EH (cell line): ENCODE measurements at places on chromosomes 16 and 17.

- DNase-seq, result no peak
Observed at GRCh38 chr16:68276223-68276622, 11.9 kb downstream of the SLC7A6 start.

GRCh38 chr17:17725011-17725751 lies 43.9 kb downstream of the RAI1 start:
- DNase-seq, result no peak

DNA sequence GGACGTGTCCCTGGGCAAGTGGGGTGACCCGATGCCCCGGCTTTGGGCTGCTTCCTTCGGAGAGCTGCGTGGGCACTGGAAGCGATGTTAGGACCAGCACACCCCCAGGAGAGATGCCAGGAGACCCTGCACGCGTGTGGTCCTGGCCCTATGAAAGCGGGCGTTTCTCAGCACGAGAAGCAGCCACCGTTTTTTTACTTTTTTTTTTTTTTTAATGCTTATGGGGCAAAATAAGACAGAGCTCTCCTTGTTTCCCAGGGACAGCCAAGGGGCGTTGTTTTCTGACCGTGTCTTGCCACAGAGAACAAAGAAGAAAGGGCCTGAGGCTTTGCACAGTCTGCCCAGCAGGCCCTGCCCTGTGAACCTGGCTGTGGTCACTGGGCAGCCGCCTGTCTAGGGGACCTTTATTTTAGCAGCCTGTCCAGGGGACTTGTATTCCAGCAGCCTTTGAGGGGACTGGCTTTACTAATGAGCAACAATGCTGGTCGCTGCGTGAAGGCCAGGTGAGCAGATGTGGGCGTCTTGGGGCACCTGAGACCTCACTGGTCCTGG lies 996 bp downstream of the SLC25A10 start:
- peak; percentile 14 for DNase-seq

DNA sequence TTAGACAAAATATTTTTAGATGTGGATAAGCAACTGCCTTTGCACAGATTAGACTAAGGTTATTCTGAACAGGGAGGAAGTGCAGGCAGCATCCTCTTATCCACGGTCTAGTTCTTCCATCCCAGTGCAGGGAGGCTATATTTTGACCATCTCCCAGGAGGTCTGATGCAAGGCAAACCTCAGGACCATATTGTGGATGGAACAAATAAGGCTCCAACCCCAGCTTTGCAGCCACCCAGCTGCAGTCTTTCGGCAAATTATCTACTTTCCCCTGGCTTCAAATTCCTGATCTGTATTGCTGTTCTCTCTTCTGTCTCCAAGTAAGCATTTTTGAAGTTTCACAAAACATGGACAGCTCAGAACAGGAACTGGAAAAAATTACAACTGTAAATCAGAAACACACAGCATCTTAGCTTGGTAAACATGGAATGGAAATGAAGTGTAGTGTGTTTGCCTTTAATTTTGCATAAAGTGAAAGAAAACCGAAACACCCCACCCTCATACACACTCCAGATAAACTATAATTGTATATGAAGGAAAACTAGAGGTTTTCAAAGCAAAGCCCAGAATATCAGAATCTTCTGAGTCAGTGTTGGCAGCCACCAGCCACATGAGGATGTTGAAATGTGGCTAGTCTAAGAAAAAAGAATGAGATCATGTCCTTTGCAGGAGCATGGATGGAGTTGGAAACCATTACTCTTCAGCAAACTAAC lies 33.5 kb upstream of the MON1B start:
- no peak for DNase-seq

DNA sequence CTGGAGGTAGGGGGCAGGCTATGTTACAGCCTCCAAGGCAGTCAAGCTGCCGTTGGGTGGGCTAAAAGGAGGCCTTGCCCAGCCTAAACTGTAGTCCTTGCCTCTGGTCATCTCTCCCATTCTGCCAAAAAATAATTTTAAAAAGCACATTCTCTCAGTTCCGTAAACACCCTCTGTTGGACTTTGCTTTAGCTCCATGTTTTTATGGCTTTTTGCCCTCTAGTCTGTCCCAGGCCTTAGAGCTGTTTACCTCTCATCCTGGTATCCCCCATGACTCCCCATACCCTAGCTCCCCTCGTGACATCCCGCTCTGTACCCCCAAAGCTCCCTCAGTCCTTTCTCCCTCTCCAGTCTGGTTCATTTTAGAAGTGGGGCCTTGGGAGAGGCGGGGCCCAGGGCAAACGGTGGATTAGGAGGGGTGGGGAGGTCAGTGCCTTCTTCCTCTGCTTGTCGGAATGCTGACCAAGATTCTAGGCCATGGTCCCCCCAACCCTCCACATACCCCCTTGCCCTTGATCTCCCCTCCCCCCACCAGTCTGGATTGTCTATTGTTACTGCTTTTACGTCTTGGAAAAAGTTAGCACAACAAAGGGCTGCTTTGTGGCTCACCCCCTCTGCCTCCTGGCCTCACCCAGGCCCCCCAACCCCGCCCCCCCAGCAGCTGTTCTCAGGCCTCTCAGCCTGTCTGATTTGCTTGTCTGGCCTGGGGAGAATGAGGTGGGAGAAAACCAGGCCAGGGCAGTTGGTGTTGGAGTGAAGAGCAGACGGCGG lies 18.4 kb downstream of the GJD3 start:
- DNase-seq, result no peak

GRCh38 chr16:2207872-2208271 lies 2.6 kb downstream of the MLST8 start:
- no peak for DNase-seq

DNA sequence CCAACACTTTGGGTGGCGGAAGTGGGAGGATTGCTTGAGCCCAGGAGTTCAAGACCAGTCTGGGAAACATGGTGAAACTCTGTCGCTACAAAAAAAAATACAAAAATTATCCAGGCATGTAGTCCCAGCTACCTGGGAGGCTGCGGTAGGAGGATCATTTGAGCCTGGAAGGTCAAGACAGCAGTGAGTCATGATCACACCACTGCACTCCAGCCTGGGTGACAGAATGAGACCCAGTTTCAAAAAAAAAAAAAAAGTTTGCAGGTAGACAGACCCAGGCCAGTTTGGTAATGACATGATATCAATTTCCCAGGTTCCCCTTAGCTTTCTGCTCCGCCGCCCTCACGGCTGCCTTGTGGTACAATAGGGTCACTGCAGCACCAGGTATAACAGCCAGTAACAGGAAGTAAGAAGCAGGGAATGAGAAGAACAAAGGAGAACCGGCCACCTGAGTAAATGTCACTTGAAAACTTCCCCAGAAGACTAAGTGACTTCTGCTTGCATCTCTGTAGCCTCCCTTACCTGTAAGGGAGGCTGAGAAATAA lies 201.2 kb upstream of the HSBP1 start:
- DNase-seq, result no peak

- DNase-seq, result no peak
Observed at GRCh38 chr17:3751836-3752235, 28.1 kb downstream of the HASPIN start.

- DNase-seq, result no peak
Observed at GRCh38 chr16:71492786-71493185, 3.7 kb upstream of the ZNF19 start.

GRCh38 chr17:64291268-64291851 lies 28.3 kb upstream of the TEX2 start:
- no peak for DNase-seq

DNA sequence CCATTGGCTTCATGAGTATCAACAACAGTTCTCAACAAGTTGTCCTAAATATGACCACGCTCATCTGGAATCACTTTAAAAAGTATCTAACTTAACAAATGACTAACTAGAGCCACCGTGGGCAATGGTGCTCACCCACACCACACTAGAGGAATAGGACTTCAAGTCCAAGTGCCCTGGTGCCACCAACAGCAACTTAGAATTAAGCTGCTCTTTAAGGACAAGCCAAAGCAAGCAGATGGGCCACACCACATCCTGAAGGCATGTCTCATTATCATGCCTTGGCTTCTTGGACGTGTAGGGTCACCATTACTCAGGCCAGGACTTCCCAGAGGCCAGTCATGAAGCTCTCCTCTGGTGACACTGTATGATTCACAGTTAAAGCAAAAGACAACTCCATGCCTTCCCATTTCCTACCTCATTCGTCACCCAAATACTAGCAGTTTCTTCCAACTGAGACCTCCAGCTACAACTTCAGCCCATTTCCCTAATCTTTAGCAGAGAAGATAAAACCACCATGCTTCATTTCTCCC lies 9.4 kb upstream of the SLC6A4 start:
- peak; percentile 93 for DNase-seq

GRCh38 chr16:56941092-56941491 lies 9.2 kb downstream of the HERPUD1 start:
- no peak for DNase-seq

- no peak for DNase-seq
Observed at GRCh38 chr16:17289674-17290635, 180.8 kb downstream of the XYLT1 start.

DNA sequence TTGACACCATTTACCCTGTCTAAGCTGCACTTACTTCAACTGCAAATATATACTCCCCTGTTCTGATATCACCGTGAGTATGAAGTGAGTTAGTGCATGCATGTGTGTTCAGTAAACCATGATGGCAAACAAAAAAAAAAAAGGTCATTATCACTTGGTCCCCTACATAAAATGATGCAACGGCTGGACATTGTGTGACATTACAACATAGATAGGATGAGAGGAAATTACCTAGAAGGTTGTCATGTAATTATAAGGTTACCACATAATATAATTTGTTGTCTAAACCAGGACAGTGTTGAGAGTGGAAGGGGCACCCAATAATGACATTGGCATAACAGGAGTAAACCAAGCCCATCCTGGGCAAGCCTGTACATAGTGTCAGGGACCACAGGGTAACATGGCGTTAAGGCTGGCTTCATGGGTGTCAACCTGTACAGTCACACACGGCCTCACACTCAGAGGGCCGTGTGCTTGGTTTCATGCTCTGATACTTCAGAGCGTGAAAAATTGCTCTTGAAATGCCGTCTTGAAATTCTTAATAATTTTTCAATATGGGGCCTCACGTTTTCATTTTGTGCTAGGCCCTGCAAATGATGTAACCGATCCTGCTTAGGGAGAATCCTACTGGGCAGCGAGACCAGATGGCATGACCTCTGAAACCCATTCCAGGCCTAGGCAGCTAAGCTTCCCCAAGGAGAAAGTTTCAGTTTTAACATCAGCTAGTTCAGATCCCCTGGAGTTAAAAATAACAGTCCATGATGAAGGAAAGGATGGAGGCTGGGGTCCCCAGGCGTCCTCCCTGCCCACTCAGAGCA lies 106.1 kb downstream of the AXIN2 start:
- no peak for DNase-seq

DNA sequence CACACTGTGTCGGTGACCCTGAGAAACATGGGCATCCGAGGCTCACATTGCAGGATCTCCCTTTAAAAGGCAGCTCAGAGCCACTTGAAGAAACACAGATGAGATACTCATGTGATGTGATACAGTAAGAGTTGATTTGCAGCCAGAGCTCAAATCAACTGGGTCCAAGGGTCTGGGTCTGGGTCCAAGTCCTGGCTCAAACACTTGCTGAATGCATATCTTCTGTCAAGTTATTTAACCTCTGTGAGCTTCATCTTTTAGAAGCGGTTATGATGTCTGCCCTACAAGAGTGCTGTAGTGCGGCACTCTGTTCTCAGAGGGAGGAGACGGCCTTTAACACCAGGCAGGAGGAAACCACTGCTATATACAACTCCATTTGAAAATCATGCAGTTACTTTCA lies 6.4 kb downstream of the KRT38 start:
- DNase-seq, result no peak

DNA sequence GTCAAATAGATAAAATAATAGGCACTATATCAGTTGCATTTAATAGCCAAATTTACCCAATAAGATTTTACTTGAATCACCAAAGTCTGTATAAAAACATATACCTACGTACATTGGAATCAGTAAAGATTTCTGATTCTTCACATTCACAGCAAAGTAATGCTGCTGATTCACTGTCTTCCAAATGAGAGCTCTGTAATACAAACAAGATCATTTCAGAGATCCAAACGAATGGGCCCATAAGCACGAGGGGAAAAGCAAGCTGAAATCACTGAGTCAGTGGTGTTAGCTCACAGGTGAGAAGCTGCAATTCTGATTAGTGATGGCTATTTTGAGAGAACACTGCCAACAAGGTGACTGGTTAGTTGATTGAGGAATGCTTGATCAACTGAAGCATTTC lies 81.3 kb downstream of the SSH2 start:
- DNase-seq, result no peak

GRCh38 chr16:15958703-15959348 lies 9.4 kb downstream of the ABCC1 start:
- DNase-seq, result no peak

DNA sequence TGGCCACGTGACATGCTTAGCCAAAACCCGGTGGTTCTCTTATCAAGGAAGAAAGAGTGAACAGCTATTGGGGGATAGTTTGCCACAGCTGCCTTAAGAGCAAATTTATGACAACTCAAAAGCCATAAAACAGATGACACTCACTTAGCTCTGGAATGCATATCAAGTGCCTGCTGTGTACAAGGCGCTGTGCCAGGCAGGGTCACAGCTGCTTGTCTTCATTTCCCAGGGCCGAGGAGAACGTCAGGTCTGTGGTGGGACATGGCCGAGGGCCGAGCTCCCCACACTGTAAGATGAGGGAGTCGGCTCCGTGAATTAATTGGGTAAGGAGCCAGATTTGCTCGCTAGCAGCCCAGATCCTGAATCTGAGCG lies 14.0 kb downstream of the EEF2K start:
- peak; percentile 58 for DNase-seq

- DNase-seq, result no peak
Observed at GRCh38 chr16:7332611-7333010, at the start of gene RBFOX1. Gene RBFOX1 (plus strand): TSS chr16:7332845.

GRCh38 chr17:15782866-15783265 lies 50.8 kb downstream of the TBC1D26 start:
- peak; percentile 19 for DNase-seq

DNA sequence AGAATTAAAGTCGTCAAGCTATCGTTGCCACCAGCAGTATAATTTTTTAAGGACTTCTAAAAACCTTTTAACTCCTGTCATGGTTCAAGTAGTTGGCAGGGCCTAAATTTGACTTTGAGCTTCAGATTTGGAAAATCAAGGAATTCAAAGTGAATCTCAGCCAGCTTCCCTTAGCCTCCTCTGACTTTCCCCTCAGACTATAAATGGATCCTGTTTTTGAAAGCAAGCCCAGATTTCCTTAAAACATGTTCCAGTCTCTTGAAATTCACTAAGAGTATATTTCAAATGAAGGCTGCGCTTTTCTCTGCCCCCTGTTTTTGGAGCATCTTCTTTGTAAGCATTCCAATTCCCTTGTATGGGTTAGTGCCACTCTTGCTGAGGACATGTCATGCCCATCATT lies 101.8 kb upstream of the CDH8 start:
- no peak for DNase-seq

DNA sequence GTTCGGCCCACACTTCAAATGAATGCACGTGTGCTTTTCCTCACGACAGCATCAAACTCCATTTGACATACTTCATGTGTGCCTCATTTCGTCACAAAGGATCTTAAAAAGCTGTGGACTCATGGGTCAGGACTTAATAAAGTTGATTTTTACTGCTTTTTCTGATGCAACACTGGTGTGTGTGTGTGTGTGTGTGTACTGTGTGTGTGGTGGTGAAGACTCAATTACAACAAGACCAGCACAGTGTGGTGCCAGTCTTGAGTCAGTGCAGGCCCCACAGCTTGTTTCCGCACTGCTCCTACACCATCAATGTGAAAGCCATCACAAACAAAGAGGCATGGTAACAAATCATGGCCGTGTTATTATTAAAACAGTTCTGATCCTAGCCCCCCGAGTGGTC lies 17.7 kb downstream of the CDIP1 start:
- no peak for DNase-seq
